ENCODE measurements at places on chromosomes 3 and 15.

DNA sequence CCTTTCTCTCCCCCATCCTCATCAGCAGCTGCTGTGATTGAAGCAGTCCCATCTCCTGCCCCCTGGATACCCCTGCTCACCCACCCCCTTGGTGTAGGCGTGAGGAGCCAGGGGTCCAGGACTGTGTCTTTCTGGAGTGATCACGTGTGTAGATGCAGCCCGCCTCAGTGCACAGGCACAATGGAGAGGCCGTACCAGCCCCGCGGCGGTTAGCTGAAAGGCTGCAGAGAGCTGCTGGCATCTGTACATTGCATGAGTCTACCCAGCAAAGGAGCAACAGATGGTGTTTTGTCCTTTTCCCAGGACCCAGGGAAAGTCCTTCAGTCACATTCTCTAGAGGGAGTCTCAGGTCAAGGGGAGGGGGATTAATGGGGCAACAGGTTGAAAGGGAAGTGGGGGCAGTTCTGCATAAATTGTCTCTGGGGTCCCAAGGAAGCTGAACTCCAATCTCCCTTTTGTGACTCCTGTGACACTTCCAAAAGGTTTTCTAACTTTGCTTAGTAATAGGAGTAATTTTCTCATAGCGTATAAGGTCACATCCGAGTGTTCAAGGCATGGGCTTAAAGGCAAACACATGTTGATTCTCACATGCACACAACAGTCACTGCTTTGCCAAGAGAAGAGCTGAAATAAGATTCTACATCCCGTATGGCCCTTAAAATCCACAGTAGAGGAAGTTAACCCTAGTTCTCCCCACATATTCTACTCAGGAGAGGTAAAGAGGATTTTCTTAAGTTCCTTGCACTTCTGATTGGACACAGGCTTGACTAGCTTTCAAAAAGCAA, 7.1 kb downstream of the CSPG5 start:
- DNase-seq: no peak

DNA sequence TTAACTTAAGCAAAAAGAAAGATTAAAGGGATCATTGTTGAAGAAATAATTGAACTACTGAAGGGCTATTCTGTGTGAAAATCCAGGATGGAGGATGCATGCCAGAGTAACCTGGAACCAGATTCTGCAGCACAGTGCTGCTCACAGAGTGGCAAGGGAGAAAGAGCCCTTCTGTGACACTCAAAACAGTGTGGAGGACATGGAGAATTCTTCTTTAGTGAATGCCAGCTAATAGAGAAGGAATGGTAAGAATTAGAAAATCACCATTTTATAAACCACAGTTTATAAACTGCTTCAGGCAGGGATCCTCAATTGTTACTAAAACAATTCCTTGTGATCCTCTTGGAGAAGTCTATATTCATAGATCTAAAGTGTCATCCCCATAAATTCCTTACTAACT, 70.4 kb upstream of the ARHGEF26 start:
- no peak for DNase-seq

- no peak for DNase-seq
Observed at GRCh38 chr3:142947799-142948575, 15.5 kb downstream of the PAQR9 start.

GRCh38 chr15:79341396-79341795, 30.5 kb downstream of the TMED3 start:
- DNase-seq: no peak

Measured in NCI-H2081 treated with DMSO at 0.1 percent for 48 hours (cell line).